T-cell (primary cell): ENCODE measurements at places on chromosomes 11 and 22.

- H3K36me3 ChIP-seq: no peaks in the 10 kb centered on the region
- no peak overlapping the region for H3K4me3 ChIP-seq
- no peaks in the 10 kb centered on the region for H3K4me1 ChIP-seq
- DNase-seq: no peak
Observed at GRCh38 chr11:103586756-103587155, 449.7 kb upstream of the DDI1 start.

- peak overlapping the region; percentile 71 for H3K27ac ChIP-seq
- H3K27me3 ChIP-seq: no peaks in the 10 kb centered on the region
- no peak for DNase-seq
- peaks cover 83% of the 10 kb centered on the region for H3K4me1 ChIP-seq
- peaks cover 6% of the 10 kb centered on the region for H3K36me3 ChIP-seq
Observed at GRCh38 chr11:46360878-46361277, 13.6 kb downstream of the DGKZ start.

GRCh38 chr11:23010790-23011335 lies 150.6 kb upstream of the CCDC179 start:
- H3K27me3 ChIP-seq: no peaks in the 10 kb centered on the region
- H3K4me1 ChIP-seq: no peaks in the 10 kb centered on the region
- H3K4me3 ChIP-seq: no peak overlapping the region
- H3K36me3 ChIP-seq: no peaks in the 10 kb centered on the region

DNA sequence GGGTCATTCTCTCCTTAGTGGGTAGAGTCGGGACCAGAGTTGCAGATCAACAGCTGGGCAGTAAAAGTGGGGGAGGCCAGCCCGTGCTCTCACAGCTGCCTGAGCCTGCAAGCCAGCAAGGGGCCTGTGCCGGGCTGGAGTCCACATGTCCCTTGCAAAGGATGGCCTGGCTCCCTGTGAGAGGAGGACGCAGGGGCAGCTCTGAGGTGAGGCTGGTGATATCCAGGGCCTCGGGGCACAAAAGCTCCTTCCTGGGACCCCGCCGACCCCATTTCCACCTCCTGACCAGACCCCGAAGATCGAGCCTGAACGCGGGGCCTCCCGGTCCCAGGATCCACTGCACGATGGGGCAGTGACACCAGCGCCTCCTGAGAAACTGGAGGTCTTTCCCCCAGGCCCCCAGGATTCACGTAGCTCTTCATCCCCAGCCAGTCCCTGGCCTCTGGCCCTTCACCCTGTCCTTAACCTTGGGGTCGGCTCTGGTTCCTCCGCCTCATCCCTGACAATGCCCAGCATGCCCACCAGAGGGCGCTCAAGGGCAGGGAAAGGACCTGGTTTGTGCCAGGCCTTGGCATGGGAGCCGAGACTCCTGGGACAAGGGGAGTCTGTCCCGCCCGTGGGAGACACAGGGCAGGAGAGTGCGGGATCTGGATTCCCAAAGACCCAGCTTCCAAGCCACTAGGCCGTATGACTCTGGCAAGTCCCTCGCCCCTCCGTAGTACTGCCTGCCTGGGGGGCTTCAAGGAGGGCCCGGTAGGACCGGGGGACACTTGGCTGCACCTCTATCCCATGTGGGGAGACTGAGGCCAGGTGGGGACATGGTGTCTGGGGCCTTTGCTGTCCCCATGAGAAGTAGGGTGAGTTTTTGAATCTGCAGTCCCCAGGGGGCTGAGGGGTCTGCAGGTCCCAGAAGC lies 17.8 kb upstream of the WNT7B start:
- DNase-seq: peak; percentile 75
- no peak overlapping the region for H3K4me3 ChIP-seq
- H3K36me3 ChIP-seq: no peaks in the 10 kb centered on the region
- no peaks in the 10 kb centered on the region for H3K27me3 ChIP-seq
- H3K4me1 ChIP-seq: peaks cover 20% of the 10 kb centered on the region

- no peak for DNase-seq
- no peaks in the 10 kb centered on the region for H3K27me3 ChIP-seq
- H3K4me1 ChIP-seq: no peaks in the 10 kb centered on the region
Observed at GRCh38 chr11:43802509-43802908, 78.1 kb upstream of the ALKBH3 start.

DNA sequence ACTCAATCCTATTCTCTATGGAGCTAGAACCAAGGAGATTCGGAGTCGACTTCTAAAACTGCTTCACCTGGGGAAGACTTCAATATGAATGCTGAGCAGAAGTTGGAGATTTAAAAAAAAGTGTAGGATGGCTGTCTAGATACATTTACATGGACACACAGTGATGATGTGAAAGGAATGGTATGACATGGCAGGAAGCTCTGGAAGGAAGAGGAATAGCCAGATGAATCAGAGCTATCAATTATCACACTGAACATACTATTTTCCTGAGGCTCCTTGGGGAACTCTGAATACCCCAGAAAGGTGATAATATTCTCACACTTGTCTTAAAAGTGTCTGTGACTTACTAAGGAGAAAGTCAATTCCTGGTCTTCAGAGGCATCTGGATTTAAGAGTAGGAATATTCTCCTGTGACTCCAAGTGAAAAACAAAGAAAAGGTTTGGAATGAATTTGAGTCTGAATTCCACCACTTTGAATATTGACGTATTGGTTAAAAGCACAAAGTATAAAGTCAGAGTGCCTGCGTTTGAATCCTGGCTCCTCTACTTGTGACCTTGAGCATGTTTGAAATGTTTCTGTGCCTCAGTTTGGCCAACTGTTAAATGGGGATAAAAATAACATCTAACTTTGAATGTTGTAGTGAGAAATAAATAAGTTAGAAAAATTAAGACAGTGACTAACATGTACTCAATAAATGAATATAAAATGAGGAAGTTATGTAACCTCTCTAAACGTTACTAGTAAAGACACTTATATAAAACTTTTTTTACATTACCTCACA lies 1.3 kb downstream of the OR52D1 start:
- no peak overlapping the region for H3K4me3 ChIP-seq
- no peak overlapping the region for H3K27ac ChIP-seq
- no peaks in the 10 kb centered on the region for H3K27me3 ChIP-seq
- no peak for DNase-seq
- no peaks in the 10 kb centered on the region for H3K4me1 ChIP-seq

- no peak overlapping the region for H3K4me3 ChIP-seq
- no peaks in the 10 kb centered on the region for H3K36me3 ChIP-seq
- H3K27ac ChIP-seq: no peak overlapping the region
- no peak for DNase-seq
- H3K27me3 ChIP-seq: no peaks in the 10 kb centered on the region
Observed at GRCh38 chr11:128244871-128245270, 342.5 kb downstream of the ETS1 start.
